Esophagus muscularis mucosa (tissue), 4 donors: ENCODE measurements at places on chromosomes 2 and 18. TPM values are rescaled to one million over a fixed set of nuclear protein-coding genes. Genes with fewer than 3 reads are reported as not detected.

DNA sequence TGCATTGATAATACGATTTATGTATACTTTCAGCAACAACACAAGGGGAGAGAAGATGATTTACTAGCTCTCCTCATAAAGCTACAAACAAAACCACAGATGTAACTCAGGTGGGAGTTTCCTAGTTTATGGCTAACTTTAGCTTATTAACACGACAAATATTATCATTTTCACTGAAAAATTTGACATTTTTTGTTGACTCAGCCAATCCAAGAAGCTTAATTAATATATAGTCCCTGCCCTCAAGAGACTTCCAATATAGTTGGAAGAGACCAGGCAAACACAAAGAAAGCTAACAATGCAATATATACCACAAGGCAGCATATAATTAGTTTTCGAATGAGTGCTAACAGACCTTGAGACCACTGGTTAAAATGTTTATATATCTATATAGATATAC lies 775 bp downstream of the WDR12 start:
- H3K4me3 ChIP-seq: peak overlapping the region; percentile 78
- peaks cover 3% of the 10 kb centered on the region for H3K36me3 ChIP-seq
- peaks cover 16% of the 10 kb centered on the region for H3K4me1 ChIP-seq
- H3K27me3 ChIP-seq: no peaks in the 10 kb centered on the region

DNA sequence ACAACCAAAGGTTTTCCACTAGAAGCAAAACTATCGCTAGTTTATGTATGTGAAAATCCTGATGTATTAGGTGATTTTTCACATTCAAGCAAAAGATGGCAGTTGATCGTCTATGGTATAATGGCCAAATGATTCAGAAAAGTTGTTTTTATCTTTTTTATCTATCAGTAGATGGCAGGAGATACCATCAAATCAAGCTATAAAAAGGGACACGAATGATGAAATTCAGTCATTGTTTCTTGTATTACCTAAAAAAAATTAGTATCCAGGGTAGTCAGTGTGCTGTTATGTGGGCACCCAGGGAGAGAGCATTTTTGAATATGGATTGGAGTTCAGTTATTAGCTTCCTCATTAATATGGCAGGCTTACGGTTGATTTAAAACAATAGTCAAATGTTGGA lies 22.9 kb upstream of the CAVIN2 start:
- H3K4me1 ChIP-seq: peaks cover 51% of the 10 kb centered on the region
- H3K36me3 ChIP-seq: no peaks in the 10 kb centered on the region
- no peak for DNase-seq
- H3K27me3 ChIP-seq: no peaks in the 10 kb centered on the region

DNA sequence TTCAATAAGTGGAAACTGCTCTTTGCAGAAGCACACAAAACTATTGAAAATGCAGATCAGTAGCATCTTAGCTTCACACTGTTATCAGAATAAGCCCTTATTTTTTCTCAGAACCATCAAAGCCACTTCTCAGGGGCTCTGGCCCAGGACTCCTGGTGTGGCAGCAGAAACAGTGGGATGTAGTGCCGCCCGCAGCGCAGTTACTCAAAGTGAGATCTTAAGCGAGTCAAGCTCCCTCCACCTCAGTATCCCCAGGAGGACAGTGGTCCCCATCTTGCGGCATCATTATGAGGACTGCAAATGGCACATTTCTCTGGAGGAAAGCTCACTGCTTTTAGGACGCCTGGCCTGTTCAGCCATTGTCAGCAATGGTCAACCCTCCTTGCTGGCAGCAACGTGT lies 60.0 kb downstream of the MBP start:
- no peak for DNase-seq
- H3K4me1 ChIP-seq: peaks cover 57% of the 10 kb centered on the region
- H3K27me3 ChIP-seq: no peaks in the 10 kb centered on the region
- H3K36me3 ChIP-seq: no peaks in the 10 kb centered on the region

- H3K27me3 ChIP-seq: no peaks in the 10 kb centered on the region
- H3K4me3 ChIP-seq: no peak overlapping the region
- no peak overlapping the region for H3K27ac ChIP-seq
- H3K4me1 ChIP-seq: no peaks in the 10 kb centered on the region
- no peaks in the 10 kb centered on the region for H3K36me3 ChIP-seq
These were observed 396.0 kb upstream of the SMIM21 start for GRCh38 chr18:75823471-75823870.

GRCh38 chr2:147910990-147911473 lies 66.2 kb downstream of the ACVR2A start:
- peaks cover 43% of the 10 kb centered on the region for H3K4me1 ChIP-seq
- H3K36me3 ChIP-seq: no peaks in the 10 kb centered on the region
- H3K27ac ChIP-seq: no peak overlapping the region
- DNase-seq: no peak

TTN gene
- total RNA-seq: 10.0 TPM

KCNS3 gene
- total RNA-seq: 19.9 TPM

DNA sequence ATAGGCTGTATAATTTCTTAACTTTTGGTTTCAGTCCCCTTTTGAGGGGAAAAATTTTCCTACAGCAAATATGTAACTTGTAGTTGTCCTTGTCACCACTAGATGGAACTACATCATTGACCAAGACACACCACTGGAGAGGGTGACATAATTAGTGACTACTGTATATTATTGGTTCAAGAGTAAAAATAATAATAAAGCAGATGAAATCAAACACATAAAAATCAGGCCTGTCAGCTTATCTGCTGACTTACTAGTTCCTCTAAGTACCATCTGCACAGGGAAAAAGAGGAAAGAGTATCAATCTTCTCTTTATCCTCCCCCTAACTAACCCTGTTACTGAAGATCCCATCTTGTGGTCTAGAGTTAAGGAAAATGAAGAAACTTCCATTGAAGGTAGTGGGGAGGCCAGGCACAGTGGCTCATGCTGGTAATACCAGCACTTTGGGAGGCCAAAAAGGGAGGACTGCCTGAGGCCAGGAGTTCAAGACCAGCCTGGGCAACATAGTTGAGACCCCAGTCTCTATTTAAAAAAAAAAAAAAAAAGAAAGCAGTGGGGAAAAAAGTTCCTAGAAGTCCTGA lies 29.6 kb upstream of the ENOSF1 start:
- no peaks in the 10 kb centered on the region for H3K4me1 ChIP-seq
- no peak for DNase-seq
- H3K27ac ChIP-seq: no peak overlapping the region
- H3K27me3 ChIP-seq: no peaks in the 10 kb centered on the region
- H3K36me3 ChIP-seq: peaks cover 14% of the 10 kb centered on the region

DNA sequence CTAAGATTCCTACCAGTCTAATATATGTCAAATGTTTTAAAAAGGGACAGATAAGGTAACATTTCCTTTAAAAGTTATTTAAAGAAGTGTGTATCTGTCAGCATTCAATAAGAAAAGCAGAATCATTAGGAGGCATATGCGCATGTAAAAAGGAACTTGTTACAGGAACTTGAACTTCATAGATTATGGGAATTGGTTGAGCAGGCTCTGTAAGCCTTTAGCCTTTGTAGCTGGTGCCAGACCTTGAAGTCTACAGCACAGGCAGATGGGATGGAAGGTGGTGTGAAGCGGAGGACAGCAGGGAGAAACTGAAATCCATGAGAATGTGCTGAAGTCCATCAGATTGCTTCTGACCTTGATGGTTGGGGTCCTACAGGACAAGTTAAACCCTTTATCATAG lies 138.3 kb upstream of the ST6GAL2 start:
- DNase-seq: no peak
- no peak overlapping the region for H3K4me3 ChIP-seq
- H3K4me1 ChIP-seq: no peaks in the 10 kb centered on the region
- no peak overlapping the region for H3K27ac ChIP-seq

ZNF236 gene
- 15.6 TPM for total RNA-seq

DNA sequence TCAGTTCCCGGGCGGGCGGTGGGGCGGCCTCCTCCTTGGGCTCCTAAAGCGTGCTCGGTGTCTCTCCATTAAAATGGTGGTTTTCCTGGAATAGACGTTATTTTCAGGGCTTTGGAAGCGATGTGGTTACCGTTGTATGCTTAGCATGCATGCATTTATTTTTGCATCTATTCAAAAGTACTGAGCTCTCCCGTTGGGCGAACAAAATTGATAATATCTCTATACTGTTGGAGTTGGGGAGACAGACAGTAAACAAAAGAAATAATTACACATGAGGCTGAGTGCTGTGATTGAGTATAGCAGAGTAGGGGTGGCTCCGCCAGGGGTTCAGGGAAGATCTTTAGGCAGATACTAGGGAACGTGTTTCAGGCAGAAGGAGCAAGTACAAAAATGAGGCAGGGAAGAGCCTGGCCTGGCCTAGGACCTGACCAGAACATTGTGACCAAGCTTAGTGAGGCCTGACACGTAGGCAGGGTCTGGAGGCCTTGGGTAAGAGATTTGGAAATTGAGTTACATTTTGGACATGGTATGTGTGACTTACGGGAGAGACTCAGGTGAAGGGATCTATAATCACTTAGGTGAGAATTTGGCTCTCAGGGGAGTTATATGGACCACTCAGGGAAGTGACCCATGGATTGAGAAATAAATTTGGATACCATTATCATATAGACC lies 674 bp downstream of the NCAPH start:
- H3K4me3 ChIP-seq: peak overlapping the region; percentile 66
- no peaks in the 10 kb centered on the region for H3K36me3 ChIP-seq
- peaks cover 9% of the 10 kb centered on the region for H3K4me1 ChIP-seq
- H3K27ac ChIP-seq: peak overlapping the region; percentile 85

CNDP1 gene
- not detected for total RNA-seq

SETBP1 gene
- total RNA-seq: 86.5 TPM

DNA sequence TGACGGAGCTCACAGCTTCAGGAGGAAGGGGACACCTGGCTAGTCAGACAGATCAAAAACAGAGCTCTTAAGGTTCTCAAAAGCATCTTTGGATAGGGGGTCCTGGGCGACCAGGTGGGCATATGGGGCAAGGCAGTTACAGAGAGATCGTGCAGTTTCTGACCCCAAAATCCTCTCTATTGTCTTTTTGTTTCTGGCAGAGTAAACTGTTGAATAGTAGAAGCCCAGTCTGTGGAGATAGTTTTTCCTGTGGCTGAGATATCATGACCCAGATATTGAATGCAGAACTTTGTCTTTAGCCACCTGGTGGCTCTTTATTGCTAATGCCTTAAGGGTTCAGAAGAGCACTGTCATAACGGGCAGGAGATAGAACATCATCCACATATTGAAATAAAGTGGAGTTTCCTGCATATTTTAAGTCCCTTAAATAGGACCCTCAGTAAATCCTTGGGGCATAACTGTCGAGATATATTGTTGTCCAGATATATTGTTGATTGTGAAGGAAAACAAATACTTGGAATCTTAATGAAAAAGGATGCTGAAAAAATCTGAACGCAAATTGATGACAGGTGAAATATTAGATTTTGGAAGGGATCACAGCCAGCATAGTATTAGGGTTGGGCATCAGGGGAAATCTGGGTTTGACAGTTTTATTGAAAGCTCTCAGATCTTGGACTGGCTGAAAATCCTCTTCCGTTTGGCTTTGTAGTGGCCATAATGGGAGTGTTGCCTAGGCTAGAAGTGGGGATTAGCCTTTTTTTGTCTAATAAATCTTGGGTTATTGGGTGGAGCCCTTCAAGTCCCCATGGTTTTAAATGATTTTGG lies 14.1 kb upstream of the ZDBF2 start:
- H3K27ac ChIP-seq: no peak overlapping the region
- peaks cover 100% of the 10 kb centered on the region for H3K27me3 ChIP-seq
- no peaks in the 10 kb centered on the region for H3K36me3 ChIP-seq
- DNase-seq: peak; percentile 75
- no peaks in the 10 kb centered on the region for H3K4me1 ChIP-seq
- no peak overlapping the region for H3K4me3 ChIP-seq
